AG09309 (cell line): ENCODE measurements at places on chromosomes 13 and 19.

GRCh38 chr19:36106991-36107390 is 4.0 kb upstream of the OVOL3 start:
- no peak for DNase-seq

GRCh38 chr19:2661615-2662014 is 40.9 kb downstream of the GNG7 start:
- DNase-seq: no peak

GRCh38 chr13:47747901-47748300 is 253.2 kb downstream of the SUCLA2 start:
- no peak for DNase-seq

DNA sequence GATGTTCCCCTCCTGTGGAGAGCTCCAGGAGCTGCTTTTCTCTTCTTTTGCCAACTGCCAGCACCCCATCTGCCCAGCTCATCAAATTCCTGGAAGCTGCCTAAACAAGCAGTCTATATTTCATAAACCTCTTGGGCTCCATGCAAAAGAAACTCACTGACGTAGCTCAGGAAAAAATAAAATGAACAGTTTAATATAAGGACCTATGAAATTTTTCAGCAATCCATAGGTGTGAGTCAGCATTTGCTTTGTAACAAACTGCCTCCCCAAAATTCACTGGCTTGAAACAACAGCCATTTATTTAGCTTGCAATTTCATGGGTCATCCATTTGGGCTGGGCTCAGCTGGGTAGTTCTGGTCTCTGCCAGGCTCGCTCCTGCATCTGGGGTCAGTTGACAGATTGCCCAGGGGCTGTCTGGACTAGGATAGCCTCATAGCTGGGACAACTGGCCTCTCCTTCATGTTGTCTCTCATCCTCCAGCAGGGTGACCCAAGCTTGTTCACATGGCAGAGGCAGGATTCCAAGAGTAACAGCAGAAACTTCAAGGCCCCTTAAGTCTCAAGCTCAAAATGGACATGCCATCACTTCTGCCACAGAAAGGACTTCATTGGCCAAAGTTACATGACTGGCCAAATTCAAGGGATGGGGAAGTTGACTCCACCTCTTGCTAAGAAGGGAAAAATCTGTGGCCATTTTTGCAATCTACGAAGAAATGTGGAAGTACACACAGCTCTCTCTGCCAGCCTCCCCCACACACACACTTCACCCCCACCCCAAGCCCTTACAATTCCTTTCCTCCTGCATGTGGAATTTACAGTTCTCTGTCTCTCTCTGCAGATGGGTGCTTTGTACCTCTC is 7.9 kb upstream of the PVR start:
- DNase-seq: no peak

- DNase-seq: no peak
Observed at GRCh38 chr19:39307046-39307821, 11.0 kb downstream of the IFNL1 start.
